ENCODE measurements at places on chromosomes 7 and 10.

DNA sequence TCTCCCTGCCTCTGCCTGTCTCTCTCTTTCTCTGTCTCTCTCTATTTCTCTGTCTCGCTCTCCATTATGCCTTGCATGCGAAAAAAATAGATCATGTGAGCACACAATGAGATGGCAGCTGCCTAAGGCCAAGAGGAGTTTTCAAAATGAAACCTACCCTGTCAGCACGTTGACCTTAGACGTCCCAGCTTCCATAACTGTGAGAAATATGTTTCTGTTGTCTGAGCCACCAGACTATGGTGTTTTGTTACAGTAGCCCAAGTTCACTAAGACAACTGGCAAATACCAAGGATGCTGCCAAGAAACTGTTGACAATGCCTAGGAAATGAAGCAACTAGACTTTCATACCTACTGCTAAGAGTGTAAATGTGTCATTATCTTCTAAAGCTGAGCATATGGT is 70.6 kb upstream of the PLXDC2 start:
- DNase-seq = no peak

GRCh38 chr7:17404006-17404405 is 105.6 kb downstream of the AHR start:
- DNase-seq = no peak

DNA sequence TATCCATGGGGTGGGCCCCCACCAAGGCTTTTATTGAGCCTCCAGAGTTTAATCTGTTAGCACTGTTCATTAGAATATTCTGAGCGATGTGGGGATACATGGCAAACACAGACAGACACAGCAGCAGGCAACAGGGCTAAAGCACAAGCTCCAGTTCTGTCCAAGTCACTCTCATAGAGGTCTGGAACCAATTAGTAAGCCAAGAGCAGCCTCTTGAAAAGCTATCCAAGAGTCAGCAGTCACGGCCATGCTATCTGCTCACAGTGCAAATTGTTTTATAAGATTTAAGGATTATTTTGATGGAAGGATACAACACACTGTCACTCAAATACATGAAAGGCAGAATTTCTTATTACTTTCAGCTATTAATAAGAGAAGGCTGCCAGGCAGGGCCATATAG is 86.4 kb upstream of the DGKB start:
- no peak for DNase-seq

DNA sequence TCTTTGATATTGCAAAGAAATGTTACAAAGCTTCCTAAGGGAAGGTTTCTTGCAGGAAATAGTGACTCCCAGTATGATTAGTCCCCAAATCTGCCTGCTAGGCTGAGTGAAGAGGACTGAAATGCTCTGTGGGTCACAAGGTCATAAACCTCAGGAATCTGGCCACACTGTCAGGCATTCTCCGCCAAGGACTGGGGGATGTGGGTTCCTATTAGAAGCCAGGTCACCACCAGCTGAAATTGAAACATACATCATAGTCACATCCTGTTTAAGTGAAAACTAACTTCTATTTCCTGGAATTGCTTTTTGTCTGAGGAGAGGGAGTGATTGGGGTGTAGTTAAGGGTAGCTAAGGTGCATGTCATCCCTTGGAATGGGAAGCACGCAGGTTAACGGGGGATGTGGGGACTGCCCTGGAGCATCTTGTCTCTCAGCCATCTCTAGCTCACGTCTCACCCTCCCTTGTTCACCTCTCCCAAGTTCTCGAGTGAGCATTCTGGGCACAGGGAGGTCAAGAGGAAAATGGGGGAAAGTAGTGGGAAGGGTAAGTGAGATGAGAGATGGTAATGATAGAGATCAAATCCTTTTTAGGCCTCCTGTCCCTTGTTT is 12.0 kb upstream of the GSAP start:
- DNase-seq = peak; percentile 67
